Jurkat, Clone E6-1 (cell line): ENCODE measurements at places on chromosomes 6 and 20.

DNA sequence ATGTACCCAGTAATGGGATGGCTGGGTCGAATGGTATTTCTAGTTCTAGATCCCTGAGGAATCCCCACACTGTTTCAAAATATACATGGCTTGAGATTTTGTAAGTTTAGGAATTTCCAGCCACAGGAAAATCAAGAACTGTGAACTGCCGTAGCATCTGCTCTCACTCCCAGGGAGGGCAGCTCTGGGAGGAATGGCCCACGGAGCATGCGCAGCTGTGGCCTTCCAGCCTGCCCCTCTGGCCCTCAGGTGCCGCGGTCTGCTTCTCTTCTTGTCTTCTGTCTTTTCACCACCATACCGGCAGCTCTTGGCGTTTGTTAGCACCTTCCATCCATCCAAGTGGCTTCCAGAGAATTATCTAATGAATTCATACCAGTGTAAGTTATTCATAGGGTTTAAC is 19.9 kb upstream of the EXOC2 start:
- no peak for DNase-seq

GRCh38 chr6:159788276-159788675 is 1.1 kb downstream of the TCP1 start:
- no peak for DNase-seq

GRCh38 chr20:63530788-63531160 is 6.4 kb downstream of the PTK6 start:
- no peak for DNase-seq

DNA sequence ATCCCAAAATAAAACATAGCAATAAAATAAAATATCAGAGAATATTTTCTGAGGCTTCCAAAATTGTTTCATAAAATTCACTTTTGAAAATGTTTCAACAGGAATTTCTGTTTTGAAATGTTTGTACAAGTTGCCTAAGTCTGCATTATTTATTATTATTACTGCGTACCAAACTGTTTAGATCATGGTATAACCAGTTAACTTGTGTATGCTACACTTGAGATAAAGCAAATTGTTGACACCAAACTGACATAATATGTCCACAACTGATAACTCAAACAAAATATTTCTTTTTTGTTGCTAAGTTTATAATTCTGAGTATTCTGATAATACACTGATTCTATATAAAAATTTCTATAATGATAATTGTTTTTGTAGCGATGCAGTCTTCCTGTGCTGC is 531.8 kb upstream of the EYS start:
- DNase-seq = no peak

DNA sequence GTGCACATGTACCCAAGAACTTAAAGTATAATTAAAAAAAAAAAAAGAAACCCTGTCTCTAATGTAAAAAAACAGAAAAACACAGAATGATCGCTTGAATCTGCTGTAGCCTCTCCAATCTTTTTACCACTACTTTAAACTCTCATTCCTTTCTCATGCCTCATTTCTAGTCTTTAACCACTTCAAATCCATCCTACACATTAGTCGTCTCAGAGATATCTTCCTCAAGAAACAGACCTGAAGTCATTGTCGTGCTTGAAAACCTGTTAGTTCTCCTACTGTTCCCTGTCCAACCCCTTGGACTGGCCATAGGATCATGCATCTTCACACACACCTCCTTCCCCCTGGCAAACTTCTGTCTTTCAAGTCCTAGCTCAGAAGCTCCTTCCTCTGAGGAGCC is 112.1 kb upstream of the BCLAF1 start:
- no peak for DNase-seq

GRCh38 chr20:35271073-35271882 is 6.6 kb downstream of the MMP24OS start:
- no peak for DNase-seq

DNA sequence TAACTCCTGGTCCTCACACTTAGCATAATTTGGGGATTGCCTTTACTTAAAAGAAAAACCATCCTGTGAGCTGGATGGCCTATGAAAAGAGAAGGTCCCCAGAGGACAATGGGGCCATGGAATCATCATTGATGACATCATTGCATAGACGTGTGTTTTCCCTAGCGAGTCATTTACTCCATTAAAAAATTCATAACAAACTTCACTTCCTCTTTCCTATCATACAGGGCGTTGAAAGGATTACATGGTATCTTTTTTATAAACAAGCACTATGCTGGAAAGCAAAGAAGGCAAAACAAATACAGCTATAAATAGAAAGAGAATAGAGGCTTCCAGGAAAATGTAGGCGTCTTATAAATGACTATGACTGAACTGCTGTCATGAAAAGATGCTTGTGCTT is 11.3 kb upstream of the COL12A1 start:
- no peak for DNase-seq

DNA sequence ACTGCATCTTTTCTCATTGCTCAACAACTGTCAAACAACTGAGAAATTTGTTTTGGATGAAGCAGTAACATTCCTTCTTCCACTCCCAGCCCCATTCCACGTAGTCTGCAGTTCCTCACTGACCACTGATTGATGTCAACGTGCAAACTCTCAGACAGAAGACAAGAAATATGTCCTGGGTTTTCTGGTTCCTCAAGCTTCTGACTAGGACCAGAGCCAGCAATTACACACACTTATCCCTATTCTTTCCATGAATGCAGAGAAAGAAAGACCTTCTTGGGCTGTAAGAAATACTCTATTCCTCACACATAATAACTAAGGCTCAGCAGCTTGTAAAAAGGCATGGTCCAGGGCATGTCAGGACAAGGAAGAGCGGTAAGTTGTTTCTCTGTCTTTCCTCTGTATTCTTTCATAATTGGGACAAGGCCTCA is 790.1 kb upstream of the SLC35B3 start:
- no peak for DNase-seq

DNA sequence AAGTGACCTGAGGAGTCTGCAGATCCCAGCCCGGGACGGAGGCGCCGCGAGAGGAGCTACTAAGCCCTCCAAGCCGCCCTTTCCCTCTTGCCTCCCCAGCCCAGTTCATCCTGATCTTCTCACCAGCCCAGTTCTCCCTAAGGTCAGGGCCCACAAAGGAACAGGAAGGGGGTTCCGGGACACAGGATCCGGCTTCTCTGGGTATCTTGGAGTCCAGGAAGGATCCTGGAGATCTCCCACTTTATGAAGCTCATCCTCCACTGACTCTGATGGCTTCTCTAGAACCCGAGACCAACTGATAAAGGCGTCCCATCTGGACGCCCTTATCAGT is 36.9 kb upstream of the HLA-C start:
- DNase-seq = no peak

DNA sequence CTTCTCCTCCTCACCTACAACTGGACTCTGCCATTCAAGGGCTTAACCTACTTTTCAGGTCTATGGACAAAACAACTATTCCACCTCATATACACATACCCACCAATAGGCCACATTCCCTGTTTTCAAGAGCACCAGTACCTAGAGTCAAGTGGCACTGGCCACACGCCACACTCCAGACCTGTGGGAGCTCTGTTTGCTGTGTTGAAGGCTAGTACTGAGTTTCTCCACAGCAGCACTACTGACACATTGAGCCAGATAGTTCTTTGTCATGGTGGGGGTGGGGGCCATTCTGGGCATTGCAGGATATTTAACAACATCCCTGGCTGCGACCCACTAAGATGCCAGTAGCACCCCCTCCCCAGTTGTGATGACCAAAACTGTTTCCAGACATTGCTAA is 84.1 kb downstream of the RALGAPA2 start:
- DNase-seq = no peak

- DNase-seq = no peak
Observed at GRCh38 chr6:71245265-71246049, 43.2 kb upstream of the OGFRL1 start.

DNA sequence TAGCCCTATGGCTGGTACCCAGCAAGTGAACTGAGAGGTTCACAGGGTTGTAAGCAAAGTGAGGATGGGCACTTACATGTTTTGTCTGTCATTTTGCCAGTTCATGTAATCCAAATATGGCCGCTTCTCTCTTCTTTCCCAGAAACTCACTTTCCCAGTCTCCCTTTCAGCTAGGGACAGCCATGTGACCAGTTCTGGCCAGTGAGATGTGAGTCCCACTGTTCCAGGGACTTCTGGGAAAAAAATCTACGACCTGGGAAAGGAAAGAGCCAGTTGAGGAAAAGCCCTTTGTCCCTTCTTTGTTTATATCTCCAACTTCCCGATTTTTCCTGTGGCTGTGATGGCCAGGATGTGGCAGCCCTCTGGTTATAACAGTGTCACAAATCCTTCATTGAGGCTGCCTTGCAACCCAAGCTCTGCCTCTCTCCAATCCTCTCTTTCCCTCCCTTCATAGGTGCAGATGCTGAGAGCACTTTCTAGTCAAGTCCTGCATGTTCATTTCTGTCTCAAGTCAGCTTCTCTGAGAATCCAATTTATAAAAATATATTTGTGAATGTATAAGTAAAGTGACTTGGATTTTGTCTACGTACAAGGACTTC is 148.6 kb upstream of the ZFP64 start:
- no peak for DNase-seq

DNA sequence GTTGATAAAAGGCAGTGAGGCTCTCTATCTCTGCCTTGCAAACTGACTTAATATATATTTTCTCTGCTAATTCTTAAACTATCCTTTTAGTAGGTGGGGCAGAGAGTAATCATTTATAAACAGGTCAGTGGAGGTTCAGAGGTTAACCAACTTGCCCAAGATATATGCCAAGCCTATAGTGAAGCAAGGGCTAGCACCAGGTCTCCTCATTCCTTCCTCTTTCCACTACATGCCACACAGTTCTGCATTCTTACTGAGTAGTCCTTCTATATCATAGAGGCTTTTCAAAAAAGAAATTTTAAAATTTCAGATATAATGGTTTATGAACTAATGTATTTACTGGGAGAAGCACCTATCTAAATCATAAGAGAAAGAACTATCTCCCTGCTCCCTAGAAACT is 8.5 kb downstream of the ARG1 start:
- no peak for DNase-seq

DNA sequence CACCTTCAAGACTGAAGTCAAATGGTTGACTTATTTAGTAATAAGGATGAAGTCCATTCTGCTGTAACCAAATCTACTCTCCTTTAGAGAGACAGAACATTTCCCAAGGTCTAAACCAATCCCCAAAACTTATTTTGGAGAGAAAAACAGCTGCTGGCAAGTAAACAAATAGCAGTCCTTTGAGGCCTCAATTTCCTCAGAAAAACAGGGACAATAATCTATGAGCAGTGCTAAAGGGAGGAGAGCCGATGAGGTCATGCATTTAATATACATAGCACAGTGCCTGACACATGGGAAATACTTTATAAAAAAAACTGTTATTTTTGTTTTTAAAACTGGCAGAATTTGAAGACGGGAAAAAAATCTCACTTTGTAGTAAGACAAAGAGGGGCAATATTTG is 526.0 kb downstream of the EPM2A start:
- DNase-seq = no peak

DNA sequence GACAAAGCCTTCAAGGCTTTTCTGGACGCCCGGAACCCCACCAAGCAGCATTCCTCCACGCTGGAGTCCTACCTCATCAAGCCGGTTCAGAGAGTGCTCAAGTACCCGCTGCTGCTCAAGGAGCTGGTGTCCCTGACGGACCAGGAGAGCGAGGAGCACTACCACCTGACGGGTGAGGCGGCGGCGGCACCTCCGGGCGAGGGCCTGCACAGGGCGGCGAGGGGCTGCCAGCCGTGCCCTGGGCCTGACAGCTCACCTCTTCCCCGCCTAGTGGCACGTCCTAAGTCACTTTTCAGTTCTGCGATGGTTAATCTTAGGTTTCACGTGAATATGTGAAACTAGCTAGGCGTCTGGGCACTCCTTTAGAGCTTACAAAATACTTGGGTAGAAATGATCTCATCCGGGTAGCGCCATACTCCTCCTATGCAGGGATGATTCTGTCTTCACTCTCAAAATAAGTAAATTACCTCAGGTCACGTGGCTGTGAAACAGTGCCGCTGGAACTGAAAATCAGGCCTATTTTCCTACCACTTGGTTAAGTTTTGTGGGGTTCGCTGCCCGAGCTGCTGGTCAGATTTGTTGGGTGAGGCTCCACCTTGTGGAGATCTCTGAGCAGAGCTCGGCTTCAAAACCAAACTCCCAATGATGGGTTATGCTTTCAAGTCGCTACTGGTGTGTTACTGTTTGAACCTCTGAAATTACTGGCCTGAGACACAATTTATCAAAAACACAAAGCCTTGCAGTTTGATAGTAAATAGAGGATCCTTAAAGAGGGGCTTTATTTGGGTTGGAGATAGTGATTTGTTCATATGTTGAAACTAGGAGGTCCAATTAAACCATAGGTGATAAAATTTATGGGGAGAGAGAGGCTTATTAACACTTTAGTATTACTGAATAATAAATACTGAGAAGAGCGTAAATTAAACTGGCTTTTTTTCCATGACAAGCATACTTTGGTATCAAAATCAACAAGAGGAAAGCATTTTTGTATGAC is 15.5 kb upstream of the CLDN20 start:
- DNase-seq = peak; percentile 5

DNA sequence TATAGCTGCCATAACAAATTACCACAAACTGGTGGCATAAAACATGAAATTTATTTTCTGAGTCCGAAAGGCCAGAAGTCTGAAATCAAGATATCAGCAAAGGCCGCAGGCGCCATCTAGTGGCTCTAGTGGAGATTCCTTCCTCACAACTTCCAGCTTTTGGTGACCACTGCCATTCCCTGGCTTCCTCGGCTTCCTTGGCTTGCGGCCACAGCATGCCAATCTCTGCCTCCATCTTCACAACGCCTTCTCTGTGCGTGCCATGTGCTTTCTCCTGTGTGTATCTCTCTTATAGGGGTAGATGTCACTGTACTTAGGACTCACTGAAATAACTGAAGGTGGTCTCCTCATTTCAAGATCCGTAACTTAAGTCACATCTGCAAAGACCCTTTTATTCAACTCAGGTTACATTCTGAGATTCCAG is 5.4 kb upstream of the PLAGL1 start:
- DNase-seq = peak; percentile 34

DNA sequence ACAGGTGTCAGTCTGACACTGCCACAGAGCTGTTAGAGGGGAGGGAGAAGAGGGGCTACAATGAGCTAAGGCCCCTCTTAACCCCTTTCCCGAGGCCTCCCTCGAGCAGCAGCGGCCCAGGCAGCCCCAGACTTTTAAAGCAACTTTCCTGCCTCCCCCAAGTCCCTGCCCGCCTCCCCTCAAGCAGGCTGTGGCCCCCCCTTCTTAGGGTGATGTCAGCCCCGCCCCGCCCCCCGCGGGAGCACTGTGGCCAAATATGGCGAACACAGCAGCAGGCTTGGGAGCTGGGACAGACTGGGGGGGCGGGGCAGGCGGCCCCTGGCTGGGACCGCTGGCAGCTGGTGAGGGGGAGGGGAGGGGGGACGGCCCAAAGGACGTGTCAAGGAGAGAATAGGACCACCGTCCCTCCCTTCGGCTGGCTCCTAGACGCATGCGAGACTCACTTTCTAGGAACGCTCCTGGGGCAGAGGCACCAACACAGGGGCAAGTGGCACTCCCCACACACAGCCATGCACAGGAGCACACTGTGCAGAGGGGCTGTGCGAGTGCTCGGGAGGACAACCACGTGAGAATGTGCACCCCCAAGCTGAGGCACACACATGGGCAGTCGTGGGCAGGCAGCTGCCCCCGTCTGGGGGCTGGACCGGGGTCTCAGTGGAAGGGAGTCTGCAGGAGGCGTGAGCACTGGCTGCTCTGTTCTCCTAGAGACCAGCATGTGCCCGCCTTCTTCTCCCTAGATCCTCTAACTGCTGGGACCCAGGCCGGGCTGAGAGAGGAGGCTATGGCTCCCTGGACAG is 6.7 kb downstream of the TEAD3 start:
- no peak for DNase-seq

- no peak for DNase-seq
Observed at GRCh38 chr20:41017448-41018042, 11.1 kb upstream of the TOP1 start.

GRCh38 chr6:31680226-31681134 is at the start of gene LY6G5C:
LY6G5C (minus strand) TSS chr6:31681067; CDS start chr6:31680373, 694 bp downstream.
- DNase-seq = no peak
